ENCODE measurements at places on chromosomes 2 and 18.

GRCh38 chr2:105175231-105175630 lies 66.3 kb upstream of the GPR45 start:
- no peak for DNase-seq

DNA sequence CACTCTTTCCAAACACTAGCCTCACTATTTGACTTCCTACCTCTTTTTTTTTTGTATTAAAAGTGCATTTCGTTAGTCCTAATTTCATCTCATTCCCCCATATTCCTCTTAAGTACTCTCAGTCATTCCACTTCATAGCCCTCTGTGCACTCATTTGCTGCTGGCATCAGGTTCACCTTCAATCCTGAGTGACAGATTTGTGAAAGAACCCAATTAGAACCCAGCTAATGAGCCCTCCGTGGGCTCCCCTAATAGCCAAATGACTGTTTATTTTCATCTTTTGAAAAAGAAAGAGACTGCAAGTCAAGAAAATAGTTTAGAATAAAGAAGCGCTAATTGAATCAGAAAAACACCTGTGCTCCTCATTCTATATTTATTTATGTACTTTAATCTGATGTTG lies 512.1 kb upstream of the LRATD1 start:
- no peak for DNase-seq

GRCh38 chr2:9423922-9424272 lies 443 bp downstream of the CPSF3 start:
- DNase-seq: no peak

DNA sequence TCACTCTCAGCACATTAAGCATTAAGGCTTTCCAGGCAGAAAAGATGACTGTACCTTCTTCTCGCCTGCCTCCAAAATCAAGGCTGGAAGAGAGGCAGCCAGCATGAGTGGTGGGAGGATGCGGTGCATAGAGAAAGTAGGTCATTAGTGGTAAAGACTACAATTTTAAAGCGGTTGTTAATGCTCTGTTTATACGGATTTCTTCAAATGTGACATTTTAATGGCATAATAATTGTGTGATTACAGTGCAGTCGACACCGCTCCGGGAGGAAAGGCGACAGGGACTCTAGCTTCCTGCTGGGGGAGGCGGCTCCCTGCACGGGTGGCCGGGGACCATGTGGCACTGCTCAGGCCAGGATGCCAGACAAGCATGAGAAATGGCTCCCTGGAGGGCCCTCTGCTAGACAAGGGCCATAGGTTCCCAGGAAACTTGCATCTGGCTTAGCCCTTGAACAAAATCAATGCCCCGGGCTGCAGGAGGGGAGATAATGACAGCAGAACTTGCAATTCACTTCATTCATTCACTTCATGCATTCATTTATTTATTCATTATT lies 129.6 kb downstream of the GALNT14 start:
- DNase-seq: no peak

- no peak for DNase-seq
Measured at GRCh38 chr18:48167897-48168253, 237.4 kb upstream of the SMAD2 start.

- no peak for DNase-seq
Measured at GRCh38 chr2:30239308-30239985, 8.1 kb downstream of the LBH start.

GRCh38 chr18:46636040-46636630 lies 20.9 kb downstream of the LOXHD1 start:
- DNase-seq: no peak

GRCh38 chr2:42098571-42099437 lies 51.0 kb downstream of the PKDCC start:
- DNase-seq: no peak

GRCh38 chr2:128284037-128284441 lies 34.6 kb downstream of the HS6ST1 start:
- no peak for DNase-seq

DNA sequence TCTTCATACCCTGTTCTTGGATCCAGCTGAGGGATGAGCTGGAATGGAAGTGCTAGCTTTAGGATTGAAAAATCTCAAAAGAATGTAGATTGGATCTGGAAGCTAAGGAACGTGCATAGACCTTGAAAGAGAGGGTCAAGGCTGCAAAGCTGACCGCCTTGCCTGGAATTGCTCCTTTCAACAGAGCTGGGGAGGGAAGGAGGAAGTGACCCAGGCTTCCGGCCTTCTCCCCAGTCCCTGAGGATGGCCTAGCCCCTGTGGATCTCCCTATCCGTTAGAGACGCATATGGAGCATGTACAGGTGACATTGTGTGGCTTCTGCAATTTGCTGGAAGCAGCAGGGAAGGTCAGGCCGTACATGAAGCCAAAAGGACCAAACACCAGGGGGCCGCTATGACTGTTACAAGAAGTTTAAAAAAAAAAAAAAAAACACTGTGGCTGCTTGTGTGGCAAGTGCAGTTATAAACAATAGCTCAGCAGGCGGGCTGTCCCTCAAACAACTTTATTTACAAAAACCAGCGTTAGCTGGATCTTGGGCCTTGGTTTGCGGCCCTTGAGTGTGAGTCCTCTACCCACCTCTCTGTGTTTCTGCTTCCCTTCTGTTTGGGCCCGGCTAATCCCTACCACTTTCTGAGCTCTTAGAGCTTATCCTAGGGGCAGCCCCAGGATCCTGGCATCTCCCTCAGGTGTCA lies 227.6 kb downstream of the SEPTIN10 start:
- no peak for DNase-seq

- no peak for DNase-seq
Measured at GRCh38 chr2:19839438-19839837, 62.3 kb downstream of the TTC32 start.

- DNase-seq: no peak
Measured at GRCh38 chr2:147214914-147215313, 629.9 kb upstream of the ACVR2A start.

DNA sequence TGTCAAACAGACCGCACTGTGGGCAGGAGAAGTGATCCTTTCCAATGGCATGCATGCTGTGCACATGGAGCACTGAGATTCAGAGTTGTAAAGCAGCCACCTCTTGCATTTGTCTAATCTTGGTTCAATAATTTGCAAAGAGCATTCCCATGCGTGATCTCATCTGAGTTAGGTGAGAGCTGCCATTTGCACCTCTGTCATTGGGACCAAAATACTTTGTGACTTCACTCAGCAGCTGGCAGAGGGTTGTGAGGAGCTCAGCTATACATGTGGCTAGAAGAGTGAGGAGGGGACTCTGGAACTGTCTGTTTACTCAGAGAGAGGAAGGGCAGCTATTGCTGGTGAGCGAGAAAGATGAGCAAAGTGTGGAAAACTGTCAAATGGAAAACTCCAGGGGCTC lies 265.1 kb upstream of the TNP1 start:
- no peak for DNase-seq

- DNase-seq: no peak
Measured at GRCh38 chr18:68840554-68841263, 42.8 kb downstream of the CCDC102B start.

- DNase-seq: no peak
Measured at GRCh38 chr2:239029958-239030357, 182.1 kb downstream of the TWIST2 start.

DNA sequence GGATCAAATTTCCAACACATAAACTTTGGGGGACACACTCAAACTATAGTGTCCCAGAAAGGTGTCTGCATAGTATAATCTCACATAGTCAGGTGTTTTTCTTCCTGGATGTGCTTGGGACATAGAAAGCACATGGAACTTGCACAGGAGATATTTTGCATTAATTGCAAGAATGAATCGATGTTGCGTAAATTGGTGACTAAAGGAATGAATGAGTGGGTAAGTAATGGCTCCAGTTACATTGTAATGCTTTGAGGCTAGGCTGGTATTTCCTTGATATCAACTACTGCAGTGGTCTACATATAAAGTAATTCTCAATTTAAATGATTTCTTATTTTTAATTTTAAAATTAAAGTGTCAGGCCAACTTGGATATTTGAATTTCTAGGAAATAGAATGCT lies 53.4 kb downstream of the SH3RF3 start:
- no peak for DNase-seq

GRCh38 chr18:60446821-60447220 lies 74.2 kb upstream of the MC4R start:
- no peak for DNase-seq

DNA sequence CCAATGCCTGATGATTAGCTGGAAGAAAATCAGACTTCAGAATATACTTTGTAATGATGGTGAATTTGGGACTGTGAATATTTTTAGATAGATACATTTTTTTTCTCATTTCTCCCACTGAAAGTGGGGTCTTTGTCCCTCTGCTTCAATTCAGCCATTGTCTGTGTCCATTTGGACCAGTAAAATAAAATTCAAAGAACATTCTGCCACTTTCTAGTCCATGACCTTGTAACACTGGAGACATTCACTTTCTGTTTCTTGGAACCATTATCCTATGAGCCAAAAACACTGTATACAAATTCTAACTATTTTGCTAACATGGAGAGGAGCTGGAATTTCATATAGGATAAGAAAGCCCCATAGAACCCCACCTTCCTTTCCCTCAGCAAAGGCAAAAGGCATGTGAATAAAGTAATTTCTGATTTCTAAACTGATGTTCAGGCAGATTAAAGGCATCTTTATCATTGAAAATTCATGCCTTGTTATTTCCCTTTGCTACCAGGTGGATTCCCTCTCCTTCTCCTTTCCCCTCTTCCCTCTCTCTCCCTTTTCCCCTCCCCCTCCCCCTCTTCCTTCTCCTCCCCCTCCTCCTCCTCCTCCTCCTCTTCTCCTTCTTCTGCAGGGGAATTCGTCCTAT lies 2010.4 kb upstream of the LRRTM1 start:
- DNase-seq: no peak

All from amygdala (tissue), 56 donors.